ENCODE measurements at places on chromosomes 7 and 10. TPM values are rescaled to one million over a fixed set of nuclear protein-coding genes. Genes with fewer than 3 reads are reported as not detected.

PTPRE gene
- 31.5 TPM for total RNA-seq

WIPF3 gene
- total RNA-seq = not detected

GPER1 gene
- 20.7 TPM for total RNA-seq

OR2A14 gene
- not detected for total RNA-seq

ARMH3 gene
- 36.2 TPM for total RNA-seq

TAC1 gene
- total RNA-seq = not detected

MYL7 gene
- not detected for total RNA-seq

AEBP1 gene
- 41.0 TPM for total RNA-seq

MMP21 gene
- 0.15 TPM for total RNA-seq

FOXI2 gene
- not detected for total RNA-seq

DNA sequence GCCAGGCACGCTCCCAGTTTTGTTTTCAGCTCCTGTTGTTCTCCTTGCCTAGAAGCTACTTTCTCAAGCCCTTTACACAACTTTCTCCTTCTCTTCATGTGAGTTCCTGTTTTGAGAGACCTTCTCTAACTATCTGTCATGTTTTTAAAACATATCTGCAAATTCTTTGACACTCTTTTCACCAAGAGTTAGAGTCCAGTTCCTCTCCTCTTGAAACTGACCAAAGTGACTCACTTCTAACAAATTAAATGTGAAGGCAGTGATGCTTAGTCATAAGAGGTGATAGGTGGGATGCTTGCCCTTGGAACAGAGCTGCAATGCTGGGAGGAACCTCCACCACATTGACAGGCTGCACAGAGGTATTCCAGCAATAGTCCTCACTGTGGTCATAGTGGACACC is 25.3 kb downstream of the ZSCAN25 start:
- no peaks in the 10 kb centered on the region for H3K27me3 ChIP-seq
- no peak for DNase-seq
- H3K36me3 ChIP-seq = no peaks in the 10 kb centered on the region
- no peaks in the 10 kb centered on the region for H3K4me1 ChIP-seq

DNA sequence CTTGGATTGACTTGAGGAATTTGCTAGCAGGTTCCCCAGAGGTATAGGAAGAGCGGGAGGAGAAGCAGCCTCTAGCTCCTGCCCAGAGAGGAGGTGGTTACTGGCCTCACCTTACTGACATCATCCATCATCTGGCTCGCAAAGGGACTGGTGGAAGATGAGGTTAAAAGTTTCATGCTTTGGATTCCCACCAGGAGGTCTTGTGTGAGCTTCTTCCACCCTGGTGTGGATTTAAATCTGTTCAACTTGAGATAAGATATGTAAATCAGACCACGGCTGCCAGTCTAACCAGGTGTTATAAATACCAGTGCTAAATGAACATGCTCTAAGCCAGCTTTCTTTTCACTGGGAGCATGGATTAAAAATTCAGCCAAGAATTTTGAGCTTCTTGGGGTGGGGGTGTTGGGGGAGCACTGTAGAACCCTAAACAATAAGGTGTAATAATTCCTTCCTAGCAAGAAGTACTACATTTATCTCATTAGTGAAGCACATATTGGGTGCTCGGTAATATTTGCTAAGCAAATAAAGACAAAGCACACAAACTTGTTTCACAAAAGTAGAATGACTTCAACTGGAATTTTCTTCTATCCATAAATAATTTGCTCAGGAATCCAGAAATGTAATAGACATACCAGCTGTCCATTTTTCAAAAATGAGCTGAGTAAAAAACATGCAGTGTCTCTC is 7.8 kb downstream of the PROSER2 start:
- no peak for DNase-seq
- no peaks in the 10 kb centered on the region for H3K4me1 ChIP-seq
- H3K27me3 ChIP-seq = no peaks in the 10 kb centered on the region
- H3K36me3 ChIP-seq = no peaks in the 10 kb centered on the region
- no peak overlapping the region for H3K4me3 ChIP-seq

DNA sequence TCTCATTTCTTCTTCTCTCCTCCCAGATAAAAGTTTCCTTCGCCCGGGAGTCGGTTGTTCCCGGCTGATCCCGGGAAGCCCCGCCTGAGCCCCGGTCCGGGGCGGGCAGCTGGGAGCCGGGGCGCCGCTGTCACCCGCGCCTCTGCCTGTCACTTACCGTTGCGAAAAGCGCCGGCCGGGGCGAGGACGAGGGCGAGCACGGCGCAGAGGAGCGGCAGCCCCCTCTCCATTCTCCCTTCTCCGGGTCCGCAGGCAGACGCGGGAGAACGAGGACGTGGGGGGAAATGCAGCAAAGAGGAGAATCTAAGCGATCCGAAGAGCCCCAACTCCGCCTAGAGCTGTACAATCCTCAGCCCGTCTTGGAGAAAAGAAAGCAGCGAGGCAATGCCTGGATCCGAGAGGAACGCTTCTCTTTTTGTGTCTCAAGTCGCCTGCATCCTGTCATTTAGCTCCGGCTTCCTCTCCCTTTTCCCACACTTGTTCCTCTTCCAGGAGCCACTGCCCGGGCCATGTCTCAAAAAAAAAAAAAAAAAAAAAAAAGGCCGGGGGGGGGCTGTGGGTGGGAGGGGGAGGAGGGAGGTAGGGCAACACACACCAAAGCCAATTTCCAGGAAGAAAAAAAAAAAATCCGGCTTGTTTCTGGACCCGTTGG is at the start of gene NRP1:
Gene NRP1, minus strand, starts transcription at position 515 of the 652 bp plus-strand sequence. Its CDS starts 285 bp downstream, at position 230.
- DNase-seq = no peak
- no peaks in the 10 kb centered on the region for H3K36me3 ChIP-seq
- H3K4me3 ChIP-seq = peak within 1 kb of the TSS; percentile 22
- H3K4me1 ChIP-seq = peaks cover 20% of the 10 kb centered on the region
- H3K27me3 ChIP-seq = peaks cover 51% of the 10 kb centered on the region

DNA sequence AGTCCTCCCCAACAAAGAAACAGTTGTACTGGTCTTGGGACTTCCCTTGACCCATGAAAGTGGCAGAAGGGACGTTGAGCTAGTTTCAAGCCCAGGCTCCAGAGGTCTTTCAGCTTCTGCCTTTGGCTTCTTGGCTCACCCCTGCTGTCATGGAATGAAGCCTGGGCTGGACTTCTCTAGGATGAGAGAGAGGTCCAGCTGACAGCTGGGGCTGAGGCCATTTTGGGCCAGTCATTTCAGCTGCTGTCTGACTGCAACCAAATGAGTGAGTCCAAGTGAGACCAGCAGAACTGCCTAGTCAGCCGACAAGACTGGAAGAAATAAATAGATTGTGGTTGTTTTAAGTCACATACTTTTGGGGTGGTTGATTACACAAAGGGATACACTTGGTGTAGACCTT is 76.6 kb downstream of the TMEM178B start:
- DNase-seq = no peak
- no peak overlapping the region for H3K4me3 ChIP-seq
- no peaks in the 10 kb centered on the region for H3K36me3 ChIP-seq
- H3K27me3 ChIP-seq = no peaks in the 10 kb centered on the region

DNA sequence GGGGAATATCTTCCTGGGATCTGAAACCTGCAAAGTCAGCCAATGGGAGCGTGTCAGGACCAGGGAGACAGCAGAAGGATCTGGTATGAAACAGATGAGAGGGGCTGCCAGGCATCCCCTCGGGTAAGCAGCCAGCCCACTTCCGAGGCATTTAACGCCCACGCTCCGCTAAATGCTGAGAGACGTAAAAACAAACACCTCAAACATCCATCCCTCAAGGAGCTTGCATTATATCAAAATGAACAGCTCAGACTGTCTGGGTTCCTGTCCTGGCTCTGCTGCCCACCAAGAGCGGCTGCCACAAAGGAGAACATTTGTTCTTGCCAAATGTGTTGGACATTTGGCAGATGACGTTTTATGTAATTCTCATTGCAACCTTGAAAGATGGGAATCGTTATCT is 7.0 kb upstream of the SERPINE1 start:
- H3K27ac ChIP-seq = no peak overlapping the region
- no peak overlapping the region for H3K4me3 ChIP-seq
- DNase-seq = no peak
- H3K4me1 ChIP-seq = peaks cover 11% of the 10 kb centered on the region
- H3K27me3 ChIP-seq = peaks cover 3% of the 10 kb centered on the region
- no peaks in the 10 kb centered on the region for H3K36me3 ChIP-seq

DNA sequence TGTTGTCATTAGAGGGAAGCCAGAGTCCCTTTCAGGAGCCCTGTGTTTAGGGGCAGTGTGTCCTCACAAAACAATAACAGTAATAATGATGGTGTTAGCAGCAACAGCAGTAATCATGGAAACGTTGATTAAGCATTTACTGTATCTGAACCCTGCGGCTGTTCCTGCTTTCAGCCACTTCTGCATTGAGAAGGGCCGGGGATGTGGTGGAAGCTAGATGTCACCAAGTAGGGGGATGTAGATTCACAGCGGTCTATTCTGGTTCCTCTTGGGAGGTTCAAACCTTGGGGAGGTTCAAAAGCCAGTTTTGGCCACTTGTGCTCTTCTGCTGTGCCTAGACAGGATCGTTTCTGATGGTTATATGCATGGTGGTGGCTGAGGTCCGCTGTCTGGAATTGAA is 44.8 kb downstream of the PRPF18 start:
- no peaks in the 10 kb centered on the region for H3K4me1 ChIP-seq
- no peak for DNase-seq
- H3K27ac ChIP-seq = no peak overlapping the region
- no peak overlapping the region for H3K4me3 ChIP-seq

DNA sequence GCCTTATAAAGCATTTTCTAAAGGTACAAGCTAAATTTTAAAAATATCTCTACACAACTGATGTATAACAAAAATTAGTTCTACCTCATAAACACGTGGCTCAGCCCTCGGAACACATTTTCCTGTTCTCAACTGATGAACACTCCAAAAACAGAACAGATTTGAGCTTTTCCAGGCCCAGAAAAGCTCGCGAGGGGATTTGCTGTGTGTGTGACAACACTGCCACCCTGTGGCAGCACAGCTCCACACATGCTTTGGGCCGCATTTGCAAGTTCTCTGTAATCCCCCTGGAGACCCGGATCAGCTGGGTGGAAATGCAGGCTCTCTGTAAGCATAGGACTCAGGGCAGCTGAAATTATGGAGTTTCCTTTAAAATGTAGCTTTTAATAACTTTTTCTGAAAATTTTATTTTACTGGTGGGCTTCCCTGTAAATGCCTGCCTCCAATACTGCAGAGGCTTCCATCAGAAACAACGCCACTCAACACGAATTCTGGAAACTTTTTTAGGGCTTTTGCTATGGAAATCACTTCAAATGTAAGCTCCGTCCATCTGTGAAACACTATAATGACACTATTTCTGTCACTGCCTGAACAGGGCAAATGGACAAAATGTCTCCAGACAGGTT is 155.5 kb downstream of the COBL start:
- peak; percentile 66 for DNase-seq
- H3K27me3 ChIP-seq = peaks cover 4% of the 10 kb centered on the region
- no peak overlapping the region for H3K4me3 ChIP-seq
- no peaks in the 10 kb centered on the region for H3K4me1 ChIP-seq

- no peaks in the 10 kb centered on the region for H3K36me3 ChIP-seq
- H3K27me3 ChIP-seq = no peaks in the 10 kb centered on the region
- H3K4me1 ChIP-seq = no peaks in the 10 kb centered on the region
- H3K4me3 ChIP-seq = no peak overlapping the region
- DNase-seq = no peak
Measured at GRCh38 chr7:156222611-156223010, 410.3 kb upstream of the SHH start.

- no peak overlapping the region for H3K4me3 ChIP-seq
- H3K36me3 ChIP-seq = no peaks in the 10 kb centered on the region
- peaks cover 32% of the 10 kb centered on the region for H3K4me1 ChIP-seq
- no peaks in the 10 kb centered on the region for H3K27me3 ChIP-seq
Measured at GRCh38 chr10:3898821-3899220, 113.8 kb upstream of the KLF6 start.

DNA sequence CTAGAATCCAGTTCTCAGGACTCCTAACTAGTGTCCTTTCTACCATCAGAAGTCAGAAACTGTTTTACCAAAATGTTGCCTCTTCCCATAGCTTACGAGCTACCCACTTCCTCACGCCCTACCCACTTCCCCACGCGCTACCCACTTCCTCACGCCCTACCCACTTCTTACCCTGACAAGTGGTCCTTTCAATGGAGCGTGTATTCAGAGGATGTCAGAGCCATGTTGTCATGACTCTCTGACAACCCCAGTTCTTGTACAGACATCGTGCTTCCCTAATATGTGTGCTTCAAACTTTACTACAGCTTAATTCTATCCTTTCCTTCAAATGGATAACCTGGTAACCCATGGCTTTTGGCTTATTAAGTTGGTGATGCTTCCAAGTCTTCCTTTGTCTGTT is 84.8 kb upstream of the PHF14 start:
- H3K36me3 ChIP-seq = no peaks in the 10 kb centered on the region
- H3K27ac ChIP-seq = no peak overlapping the region
- DNase-seq = peak; percentile 42
- peaks cover 13% of the 10 kb centered on the region for H3K4me1 ChIP-seq
- no peak overlapping the region for H3K4me3 ChIP-seq

DNA sequence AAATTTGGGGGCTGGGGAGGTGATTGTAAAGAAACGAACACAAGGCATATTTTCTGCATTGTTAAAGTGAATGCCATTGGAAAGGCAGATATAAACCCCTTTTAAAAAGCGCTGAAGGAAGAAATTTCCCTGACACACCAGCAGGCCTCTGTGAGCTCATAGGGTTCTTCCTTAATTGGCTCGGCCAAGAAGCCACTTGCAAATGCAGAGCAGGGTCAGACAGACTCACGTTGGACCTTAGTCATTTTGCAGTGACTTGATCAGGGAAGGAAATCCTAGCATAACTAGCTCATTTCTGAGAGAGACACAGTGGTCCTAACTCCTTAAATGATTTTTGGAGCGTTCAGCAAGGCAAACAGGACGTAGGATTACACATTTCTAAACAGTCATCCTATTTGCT is 1461.4 kb downstream of the GATA3 start:
- H3K36me3 ChIP-seq = no peaks in the 10 kb centered on the region
- no peak for DNase-seq
- H3K4me1 ChIP-seq = no peaks in the 10 kb centered on the region
- no peak overlapping the region for H3K27ac ChIP-seq
- no peaks in the 10 kb centered on the region for H3K27me3 ChIP-seq
- no peak overlapping the region for H3K4me3 ChIP-seq

DNA sequence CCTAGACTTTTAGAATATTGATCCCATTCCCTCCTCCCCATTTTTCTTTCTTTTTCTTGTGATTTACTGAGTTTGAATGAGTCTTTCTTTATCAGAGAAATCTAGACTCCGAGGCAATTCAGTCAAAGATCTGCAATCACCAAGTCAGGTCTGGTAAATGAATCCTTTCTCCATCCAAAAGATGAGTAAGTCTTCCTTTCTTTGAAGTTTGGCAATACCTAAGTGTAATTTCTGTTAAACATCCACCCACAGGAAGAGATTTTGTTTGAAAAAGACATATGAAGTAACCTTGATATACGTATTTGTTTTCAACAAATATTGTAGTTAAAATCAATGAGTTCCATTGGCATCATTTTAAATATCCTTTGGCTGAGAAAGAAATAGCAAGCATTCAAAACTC is 58.3 kb downstream of the SLC39A12 start:
- no peaks in the 10 kb centered on the region for H3K27me3 ChIP-seq
- H3K36me3 ChIP-seq = no peaks in the 10 kb centered on the region
- H3K27ac ChIP-seq = no peak overlapping the region
- DNase-seq = no peak
- no peak overlapping the region for H3K4me3 ChIP-seq

GRCh38 chr10:57844387-57844998 is 423.2 kb downstream of the IPMK start:
- H3K4me3 ChIP-seq = no peak overlapping the region
- no peaks in the 10 kb centered on the region for H3K36me3 ChIP-seq
- no peaks in the 10 kb centered on the region for H3K4me1 ChIP-seq
- H3K27ac ChIP-seq = no peak overlapping the region
- no peaks in the 10 kb centered on the region for H3K27me3 ChIP-seq

GRCh38 chr7:77501192-77501515 is 35.9 kb upstream of the PTPN12 start:
- no peaks in the 10 kb centered on the region for H3K4me1 ChIP-seq
- H3K4me3 ChIP-seq = no peak overlapping the region
